ENCODE measurements at places on chromosomes 4 and X.

DNA sequence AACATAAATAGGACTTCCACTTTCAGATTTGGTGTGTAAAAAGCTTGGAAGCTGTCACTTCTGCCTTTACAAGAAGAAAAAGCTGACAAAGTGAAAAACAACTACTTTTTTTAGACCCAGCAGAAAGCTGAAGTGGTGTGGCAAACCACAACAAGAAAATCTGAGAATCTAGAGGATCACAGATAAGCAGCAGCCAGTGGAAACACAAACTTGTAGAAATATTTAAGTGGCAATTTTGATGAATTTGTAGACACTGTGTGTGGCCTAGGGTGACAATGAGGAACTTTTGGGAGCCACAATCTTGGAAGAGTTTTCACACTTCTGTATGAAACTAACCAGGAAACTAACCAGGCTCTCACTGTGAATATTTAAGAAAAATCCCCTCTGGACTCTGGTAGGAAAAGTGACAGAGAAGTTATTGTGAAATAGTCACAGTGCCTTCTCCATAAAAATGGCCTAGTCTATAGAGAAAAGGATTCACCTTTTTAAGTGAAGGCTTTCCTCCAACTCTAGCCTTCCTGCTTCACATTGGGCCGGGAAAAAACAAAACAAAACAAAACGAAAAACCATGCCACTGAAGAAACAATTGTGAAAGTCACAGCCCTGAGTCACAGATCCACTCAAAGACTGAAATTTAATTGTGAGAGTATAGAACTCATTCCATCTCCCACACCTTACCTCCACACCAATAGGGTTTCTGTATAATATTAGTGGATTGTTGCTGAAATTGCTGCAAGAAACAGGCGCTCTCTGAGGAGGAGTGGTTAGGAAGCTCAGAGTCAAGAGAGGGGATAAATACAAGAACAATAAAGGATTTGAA lies 26.7 kb upstream of the GUCY1A1 start:
- no peak for DNase-seq

DNA sequence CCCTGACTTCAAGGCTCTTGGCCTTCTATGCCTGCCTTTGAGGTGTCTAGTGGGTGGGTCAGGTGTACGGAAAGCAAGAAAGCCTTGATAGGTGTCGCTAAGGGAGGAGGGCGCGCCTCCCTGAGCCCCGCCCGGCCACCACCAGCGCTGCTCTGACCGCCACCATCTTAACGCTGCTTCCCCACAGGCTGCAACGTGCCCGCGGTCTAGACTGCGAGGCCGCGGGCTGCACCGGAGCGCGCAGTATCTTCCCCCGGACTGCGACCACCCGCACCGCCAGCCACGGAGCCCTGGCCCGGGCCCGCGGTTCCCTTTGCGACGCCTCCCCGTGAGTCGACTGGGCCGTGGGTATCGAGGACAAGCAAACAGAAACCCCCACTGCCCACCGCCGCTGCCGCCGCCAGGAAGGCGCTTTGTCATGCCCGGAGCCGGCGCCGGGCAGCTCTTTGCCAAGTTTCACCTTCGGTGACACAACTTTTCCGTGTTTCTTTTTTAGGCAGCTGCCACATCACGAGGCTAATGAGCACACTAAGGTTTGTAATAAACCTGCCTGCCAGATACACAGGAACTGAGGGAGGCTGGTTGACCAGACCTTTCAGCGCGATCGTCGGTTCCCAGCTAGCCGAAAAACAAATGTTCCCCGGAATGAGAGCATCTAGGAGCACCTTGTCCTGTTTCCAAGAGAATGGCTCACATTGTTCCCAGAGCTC lies 335.8 kb upstream of the F9 start:
- DNase-seq = no peak

DNA sequence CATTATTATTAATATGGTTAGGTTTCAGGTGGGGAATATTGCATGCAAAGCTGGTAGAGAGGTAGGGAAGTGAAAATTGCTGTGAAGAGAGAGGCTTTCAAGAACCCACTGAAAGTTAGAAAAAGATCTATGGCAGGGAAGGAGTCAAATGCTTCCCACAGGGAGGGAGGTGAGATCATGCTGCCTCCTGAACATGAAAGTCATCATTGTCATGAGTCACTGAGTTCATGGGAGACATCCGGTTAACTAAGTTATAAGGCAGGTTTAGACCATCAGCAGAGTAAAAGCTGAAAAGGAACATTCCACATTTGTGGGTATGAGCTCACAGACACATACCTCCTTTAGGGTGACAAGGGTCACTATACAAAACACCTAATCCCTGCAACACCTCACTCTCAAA lies 16.2 kb downstream of the GATB start:
- no peak for DNase-seq

- no peak for DNase-seq
Observed at GRCh38 chr4:84494076-84494475, 5.0 kb downstream of the NKX6-1 start.

GRCh38 chrX:48306175-48306574 lies 50.3 kb downstream of the SSX3 start:
- no peak for DNase-seq

GRCh38 chrX:77298790-77299189 lies 148.4 kb upstream of the FGF16 start:
- no peak for DNase-seq

DNA sequence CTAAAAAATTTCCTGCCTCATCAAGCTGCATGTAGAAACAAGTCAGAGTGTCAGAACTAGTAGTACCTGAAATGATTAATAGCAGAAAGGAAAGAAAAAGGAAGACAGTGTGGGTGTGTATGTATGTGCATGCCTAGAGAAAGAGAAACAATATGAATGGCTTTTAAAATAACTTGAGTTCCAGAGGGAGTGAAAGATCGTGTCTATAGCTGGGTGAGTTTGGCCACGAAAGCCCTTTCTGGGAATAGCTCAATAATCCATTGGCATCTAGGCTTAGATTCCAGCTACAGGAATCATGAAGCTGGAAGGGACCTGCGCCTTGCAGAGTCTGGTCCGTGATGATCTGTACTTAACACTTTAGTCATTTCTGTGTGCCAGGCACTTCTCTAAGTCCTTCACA lies 195.6 kb downstream of the RAPGEF2 start:
- no peak for DNase-seq

DNA sequence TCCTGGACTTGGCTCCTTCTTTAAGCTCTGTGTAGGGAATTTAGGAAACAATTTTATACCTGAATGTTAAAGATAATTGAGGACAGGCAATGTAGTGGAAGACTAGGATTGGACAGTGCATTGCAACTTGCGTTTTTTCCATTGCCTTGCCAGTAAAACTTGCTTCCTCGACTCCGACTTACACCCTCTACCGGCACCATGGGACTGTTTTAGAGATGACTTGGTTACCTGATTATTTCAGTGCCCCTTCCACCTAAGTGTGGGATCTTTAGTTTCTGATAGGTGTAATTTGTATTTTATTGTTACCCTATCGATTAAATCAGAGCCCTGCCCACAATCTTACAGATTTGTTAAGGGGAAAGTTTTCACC lies 1.2 kb downstream of the PRPS1 start:
- DNase-seq = no peak

DNA sequence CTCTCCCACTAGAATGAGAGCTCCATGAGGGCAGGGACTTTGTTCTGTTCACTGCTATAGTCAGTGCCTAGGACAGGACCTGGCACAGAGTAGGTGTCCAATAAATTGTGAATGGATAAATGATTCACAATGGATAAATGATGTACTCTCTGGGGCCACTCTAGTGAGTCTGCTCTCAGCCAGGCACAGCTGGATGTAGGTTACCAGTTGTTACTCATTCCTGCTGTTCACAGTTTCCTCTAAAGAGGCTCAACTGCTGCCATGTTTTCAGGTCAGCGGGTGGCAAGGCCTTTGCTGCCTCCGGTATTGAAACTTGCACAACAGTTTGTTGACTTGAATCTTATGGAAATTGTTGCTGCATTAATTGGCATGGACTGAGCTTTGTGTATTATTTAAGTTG lies 99.1 kb downstream of the NHSL2 start:
- DNase-seq = no peak

DNA sequence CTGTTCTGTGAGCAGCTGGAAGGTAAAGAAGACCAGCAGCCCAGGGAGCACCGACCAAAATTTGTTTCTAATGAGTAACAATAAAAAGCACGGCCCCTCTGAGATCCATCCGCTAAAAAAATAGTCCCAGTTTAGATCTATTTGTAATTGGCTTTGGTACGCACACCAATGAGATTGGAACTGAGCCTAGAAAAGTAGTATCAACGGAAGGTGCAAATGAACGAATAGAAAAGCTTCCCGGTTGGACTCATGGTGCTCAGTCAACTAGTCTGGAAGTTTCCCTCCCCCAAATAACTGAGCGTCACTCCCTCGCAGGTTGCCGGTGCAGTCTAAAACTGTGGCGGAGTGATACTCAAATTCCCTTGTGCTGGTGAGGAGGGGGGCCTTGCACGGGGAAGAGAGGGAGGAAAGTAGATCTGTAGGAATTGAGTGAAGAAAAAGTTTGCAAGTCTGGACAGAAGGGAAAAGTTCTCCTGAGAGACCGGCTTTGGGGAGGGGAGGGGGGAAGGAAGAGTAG lies at the start of gene COL4A5:
Gene COL4A5, plus strand, starts transcription at position 413 of the 517 bp plus-strand sequence. CDS start 288 bp downstream, outside the sequence.
- DNase-seq = no peak

- no peak for DNase-seq
Observed at GRCh38 chrX:151828439-151829080, 84.1 kb upstream of the MAGEA4 start.

- no peak for DNase-seq
Observed at GRCh38 chr4:8048856-8049676, 109.4 kb upstream of the AFAP1 start.

GRCh38 chr4:117429061-117429460 lies 343.7 kb upstream of the TRAM1L1 start:
- no peak for DNase-seq

DNA sequence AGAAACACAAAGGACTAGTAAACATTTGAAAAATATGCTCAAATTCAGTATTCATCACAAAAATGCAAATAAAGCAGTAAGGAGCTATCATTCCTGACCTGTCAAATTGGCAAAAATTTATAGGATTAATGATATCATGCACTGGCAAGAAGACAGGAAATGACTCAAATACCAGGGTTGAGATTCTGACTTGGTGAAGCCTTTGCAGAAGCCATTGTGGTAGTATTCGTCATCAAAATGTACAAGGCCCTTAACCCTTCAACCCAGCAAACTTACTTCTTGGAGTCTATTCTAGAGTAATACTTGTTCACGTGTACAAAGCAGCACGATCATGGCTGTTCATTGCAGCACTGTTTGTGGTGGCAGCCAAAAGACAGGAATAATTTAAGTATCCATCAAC lies 132.4 kb downstream of the ENOX2 start:
- no peak for DNase-seq
